ENCODE measurements at places on chromosomes 6 and 20. TPM values are rescaled to one million over a fixed set of nuclear protein-coding genes. Genes with fewer than 3 reads are reported as not detected.

DNA sequence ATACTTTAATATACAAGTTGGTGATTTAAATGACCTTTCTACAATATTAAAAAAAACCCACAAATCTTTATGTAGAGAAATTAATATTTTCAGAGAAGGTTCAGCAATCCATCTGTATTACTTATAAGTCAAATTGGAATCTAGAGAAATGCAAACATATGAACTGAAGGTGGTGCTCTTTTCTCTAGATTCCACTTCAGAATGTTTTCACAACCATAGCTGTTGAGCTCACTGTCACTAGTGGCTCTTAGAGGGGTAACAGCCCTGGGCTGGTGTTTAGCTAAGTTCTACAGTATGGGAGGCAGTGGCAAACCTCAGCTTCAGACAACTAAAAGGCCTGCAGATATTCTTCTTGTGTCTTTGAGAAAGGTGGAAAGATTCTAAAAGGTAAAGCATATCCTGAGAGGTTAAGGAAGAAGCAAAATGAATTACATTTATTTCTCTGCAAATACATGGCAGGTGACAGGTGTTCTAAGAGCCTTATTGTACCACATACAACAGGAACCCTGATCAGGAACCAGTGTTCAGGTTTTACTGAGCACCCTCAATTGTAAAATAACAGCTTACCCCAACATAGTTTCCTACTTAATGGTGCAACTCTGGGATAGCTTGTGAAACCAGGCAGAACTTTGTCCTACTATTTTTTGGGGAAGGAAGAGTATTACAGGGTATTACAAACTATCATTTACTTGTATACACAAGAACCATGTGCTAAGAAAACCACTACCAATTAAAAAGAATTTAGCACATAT lies 56.6 kb upstream of the SAMHD1 start:
- no peak for DNase-seq
- H3K4me3 ChIP-seq: no peak overlapping the region
- no peaks in the 10 kb centered on the region for H3K4me1 ChIP-seq

DNA sequence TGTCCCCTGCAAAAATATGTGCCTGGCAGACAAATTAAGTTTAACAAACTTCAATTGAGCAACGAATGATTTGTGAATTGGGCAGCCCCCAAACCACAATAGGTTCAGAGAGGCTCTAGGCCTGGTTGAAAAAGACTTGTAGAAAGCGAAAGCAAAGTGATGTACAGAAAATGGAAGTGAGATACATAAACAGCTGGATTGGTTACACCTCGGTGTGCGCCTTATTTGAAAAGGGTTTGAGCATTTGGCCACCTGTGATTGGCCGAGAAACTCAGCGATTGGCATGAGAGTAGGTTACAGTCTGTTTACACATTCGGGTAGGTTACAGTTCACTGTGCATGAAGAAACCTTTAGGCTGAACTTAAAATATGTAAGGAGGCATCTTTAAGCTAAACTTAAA lies 136.9 kb downstream of the CD83 start:
- no peak overlapping the region for H3K27ac ChIP-seq
- DNase-seq: no peak
- H3K4me3 ChIP-seq: no peak overlapping the region
- no peaks in the 10 kb centered on the region for H3K36me3 ChIP-seq

The CEP85L gene
- total RNA-seq: 11.8 TPM

The CCDC170 gene
- total RNA-seq: 2.0 TPM

DNA sequence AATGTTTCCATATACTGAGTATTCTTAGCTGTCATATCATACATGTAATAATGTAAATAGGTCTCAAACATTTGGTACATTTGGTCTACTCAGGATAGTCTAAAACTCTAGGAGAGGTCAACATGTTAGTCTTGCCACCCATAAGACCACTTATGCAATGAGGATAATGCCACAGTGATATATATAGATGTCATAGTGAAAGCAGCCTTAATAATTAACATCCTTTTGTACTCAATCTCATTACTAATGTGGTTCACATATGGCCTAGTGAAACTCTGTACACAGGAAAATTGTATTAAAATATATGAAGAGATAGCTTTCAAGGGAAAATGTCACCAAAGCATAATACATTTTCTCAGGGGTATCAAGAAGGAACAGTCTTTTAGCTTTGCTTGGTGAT lies 577.9 kb downstream of the TFAP2B start:
- no peaks in the 10 kb centered on the region for H3K36me3 ChIP-seq
- H3K27me3 ChIP-seq: no peaks in the 10 kb centered on the region
- no peaks in the 10 kb centered on the region for H3K4me1 ChIP-seq
- no peak overlapping the region for H3K4me3 ChIP-seq
- no peak overlapping the region for H3K27ac ChIP-seq
- no peak for DNase-seq

- H3K4me1 ChIP-seq: peaks cover 4% of the 10 kb centered on the region
- no peaks in the 10 kb centered on the region for H3K36me3 ChIP-seq
- H3K27ac ChIP-seq: no peak overlapping the region
- H3K4me3 ChIP-seq: no peak overlapping the region
- no peaks in the 10 kb centered on the region for H3K27me3 ChIP-seq
These were observed 27.7 kb upstream of the KIAA0408 start for GRCh38 chr6:127486934-127487333.

- H3K27me3 ChIP-seq: no peaks in the 10 kb centered on the region
- H3K4me1 ChIP-seq: peaks cover 52% of the 10 kb centered on the region
- peak overlapping the region; percentile 34 for H3K27ac ChIP-seq
- peak; percentile 96 for DNase-seq
- no peak overlapping the region for H3K4me3 ChIP-seq
- no peaks in the 10 kb centered on the region for H3K36me3 ChIP-seq
These were observed 68.2 kb upstream of the SUPT3H start for GRCh38 chr6:45445749-45446549.

- H3K27ac ChIP-seq: peak overlapping the region; percentile 36
- no peak for DNase-seq
- no peak overlapping the region for H3K4me3 ChIP-seq
- no peaks in the 10 kb centered on the region for H3K27me3 ChIP-seq
- no peaks in the 10 kb centered on the region for H3K36me3 ChIP-seq
These were observed 10.0 kb downstream of the TRAM2 start for GRCh38 chr6:52566853-52567279.

Measured in vagina (tissue), 2 donors.